Type B pancreatic cell (in vitro differentiated cells): ENCODE measurements at places on chromosomes 6 and 20.

DNA sequence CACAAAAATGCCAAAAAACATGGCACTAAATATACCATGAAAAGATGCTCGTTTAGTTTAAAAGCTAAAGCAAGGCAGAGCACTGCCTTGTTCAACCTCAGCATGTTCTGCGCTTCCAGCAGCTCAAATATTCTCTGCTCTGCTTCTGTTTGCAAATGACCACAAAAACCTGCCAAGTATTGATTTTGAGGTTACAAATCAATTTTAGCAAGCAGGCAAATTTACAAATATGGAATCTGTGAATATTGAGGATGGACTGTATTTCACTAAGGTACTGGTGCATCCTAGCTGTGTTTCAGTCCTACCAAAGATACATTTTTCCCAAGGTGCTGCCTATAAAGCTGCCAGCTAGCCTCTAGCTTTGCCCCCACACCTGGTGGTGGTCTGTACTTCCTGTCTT is 449.9 kb downstream of the PREX1 start:
- no peak for DNase-seq

DNA sequence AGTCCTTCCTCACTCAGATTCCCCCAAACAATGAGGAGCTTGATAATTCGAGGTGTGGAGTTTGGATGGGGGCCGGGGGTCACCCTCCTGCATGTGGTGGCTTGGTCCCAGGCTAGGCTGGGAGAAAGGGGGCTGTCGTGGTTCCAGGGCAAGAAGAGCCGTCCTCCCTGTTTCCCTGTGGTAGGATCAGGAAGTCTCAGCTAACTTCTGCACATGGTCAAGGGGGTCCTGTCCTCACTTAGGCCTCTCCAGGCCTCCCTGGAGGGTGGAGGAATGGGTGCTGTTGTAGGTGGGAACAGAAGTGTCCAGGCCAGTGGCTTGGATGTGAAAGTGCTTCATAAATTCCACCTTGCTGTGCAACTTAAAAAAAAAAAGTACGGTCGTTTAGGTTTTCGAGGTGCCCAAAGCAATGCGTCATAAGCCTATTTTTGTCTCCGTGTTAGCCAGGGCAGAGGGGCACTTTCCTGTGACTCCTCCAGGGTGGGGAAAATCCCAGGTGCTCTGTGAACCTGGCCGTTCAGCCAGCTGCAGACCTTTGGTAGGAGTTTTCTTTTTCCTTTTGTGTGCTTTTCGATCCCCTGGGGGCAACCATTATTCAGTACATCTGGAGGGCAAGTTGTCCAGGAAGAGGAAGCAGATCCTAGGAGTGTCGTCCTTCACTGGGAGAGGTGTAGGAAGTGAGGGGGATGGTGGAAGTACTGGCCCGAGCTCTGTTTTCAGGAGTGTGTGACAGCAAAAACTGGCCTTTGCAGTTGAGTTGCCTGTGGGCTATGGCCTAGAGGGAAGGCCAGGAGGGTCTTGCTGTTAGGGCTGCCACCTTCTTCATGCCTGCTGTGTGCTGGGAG is 9.6 kb downstream of the IGF2R start:
- no peak for DNase-seq

- DNase-seq: no peak
These were observed 13.8 kb downstream of the RNF144B start for GRCh38 chr6:18400831-18401446.

DNA sequence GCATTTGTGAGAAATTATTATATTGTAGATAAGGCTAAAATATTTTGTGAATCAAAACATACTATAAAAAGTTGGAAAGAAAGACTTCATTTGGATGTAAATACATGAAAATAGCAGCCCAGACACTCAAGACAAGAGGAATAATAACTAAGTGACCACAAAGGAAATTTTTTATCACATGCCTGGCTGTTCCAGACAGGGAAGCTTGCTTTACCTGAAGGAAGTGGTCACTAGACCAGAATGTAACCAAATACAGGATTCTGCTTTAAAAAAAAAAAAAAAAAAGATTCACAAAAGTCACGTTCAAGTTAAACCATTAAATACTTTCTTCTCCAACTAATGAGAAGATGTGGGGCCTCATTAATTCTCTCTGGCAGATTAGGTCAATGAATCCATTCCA is 9.3 kb upstream of the HLA-DQB2 start:
- DNase-seq: no peak

GRCh38 chr20:45780159-45780558 is 11.5 kb downstream of the WFDC3 start:
- DNase-seq: no peak

- no peak for DNase-seq
These were observed 16.4 kb upstream of the NT5DC1 start for GRCh38 chr6:116084284-116084683.

DNA sequence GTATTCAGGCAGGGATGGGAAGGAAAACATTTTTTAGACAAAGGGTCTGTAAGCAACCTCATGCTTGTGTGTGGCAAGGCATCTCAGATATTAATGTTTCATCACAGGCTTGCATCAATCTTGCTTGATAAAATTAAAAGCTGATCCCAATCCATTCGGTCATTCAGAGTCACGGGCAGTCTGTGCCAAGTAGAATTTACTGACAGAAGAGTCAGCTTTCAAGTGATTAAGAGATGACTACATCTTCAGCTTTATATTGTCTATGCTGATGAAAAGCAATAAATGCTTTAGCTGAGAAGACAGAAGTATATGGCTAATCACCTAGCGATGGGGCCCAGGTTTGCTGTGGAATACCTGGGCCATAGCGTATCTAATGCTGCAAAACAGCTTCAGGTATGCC is 3.5 kb downstream of the PLEKHG1 start:
- no peak for DNase-seq
